ENCODE measurements at places on chromosomes 2 and 18.
A peak's percentile ranks its signal among the peaks of the same experiment; 100 is the strongest.

- DNase-seq, result peak; percentile 52
These were observed 7.0 kb downstream of the CTIF start for GRCh38 chr18:48545757-48546321.

DNA sequence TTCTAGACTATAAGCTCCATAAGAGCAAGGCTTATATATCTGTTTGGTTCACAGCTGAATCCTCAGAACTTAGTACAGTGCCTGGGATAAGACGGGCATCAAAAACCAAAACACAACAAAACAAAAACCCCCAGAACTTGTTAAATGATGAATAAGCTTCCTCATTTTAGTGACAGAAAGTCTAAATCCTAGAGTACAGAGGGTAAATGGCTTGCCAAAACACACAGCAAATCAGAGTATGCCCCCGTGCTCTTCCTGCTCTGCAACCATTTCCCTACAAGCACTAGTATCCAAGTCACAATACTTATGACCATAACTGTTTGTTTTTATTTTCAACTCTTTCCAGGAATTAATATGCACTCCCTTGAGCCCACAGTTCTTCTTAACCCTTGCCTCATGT is 10.1 kb downstream of the ZNF521 start:
- no peak for DNase-seq

GRCh38 chr2:199977984-199978415 is 22.6 kb downstream of the MAIP1 start:
- no peak for DNase-seq

GRCh38 chr2:159531475-159531874 is 84.9 kb downstream of the BAZ2B start:
- DNase-seq, result no peak

DNA sequence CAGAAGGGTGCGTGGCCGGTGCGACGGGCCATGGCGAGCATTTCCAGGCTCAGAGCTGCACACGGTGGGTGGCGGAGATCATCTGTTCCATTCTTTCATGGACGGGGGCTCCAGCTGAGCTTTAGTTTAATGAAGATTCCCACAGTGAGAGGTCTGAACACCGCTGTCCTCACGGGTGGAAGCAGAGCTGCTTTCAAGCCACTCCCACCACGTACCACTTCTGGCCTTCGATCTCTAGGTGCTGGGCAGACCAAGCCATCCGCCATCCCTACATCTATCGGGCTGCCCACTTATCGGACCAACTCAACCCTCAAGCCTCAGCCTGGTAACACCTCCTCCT is 18.5 kb downstream of the GPR35 start:
- no peak for DNase-seq

GRCh38 chr2:101355401-101356054 is 31.8 kb downstream of the CREG2 start:
- no peak for DNase-seq

- DNase-seq, result no peak
These were observed 288.4 kb upstream of the TRIB2 start for GRCh38 chr2:12428324-12428723.

GRCh38 chr2:157480182-157480961 is 36.5 kb upstream of the CYTIP start:
- DNase-seq, result peak; percentile 25

DNA sequence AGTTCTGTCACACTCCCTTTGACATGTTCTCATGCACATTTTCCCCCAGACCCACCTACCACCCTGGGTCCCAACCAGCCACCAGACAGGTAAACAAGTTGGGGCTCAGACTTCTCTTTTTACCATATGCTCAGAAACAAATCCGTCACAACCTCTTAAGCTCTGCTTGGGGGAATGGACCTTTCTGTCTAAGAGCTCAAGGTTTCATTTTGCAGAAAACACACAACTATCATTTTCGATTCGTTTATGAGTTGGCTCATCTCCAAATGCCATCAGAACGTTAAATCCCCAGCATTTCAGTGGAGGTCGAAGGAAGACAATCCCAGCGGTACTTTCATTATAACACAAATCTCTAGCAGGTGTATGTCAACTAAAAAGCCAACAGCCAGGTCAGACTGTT is 30.6 kb upstream of the NCK2 start:
- no peak for DNase-seq

GRCh38 chr2:238771218-238771617 is 76.7 kb upstream of the TWIST2 start:
- DNase-seq, result no peak

DNA sequence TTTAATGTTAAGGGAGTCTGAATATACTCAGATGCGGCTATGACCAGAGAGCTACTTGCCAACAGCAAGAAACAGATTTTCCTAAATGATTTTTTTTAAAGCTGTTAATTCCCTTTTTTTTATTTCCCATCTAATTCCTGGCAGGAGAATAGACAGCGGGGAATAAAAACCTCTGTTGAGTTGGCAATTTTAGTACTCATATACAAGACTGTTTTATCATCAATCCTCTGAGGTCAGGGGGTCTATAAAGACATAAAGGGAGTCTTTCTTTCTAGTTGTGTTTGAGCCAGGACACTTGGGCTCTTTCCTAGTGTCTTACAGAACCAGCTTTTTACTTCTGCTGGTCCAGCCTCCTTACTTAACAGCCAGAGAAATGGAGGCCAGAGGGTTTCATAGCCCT is 29.4 kb downstream of the MAIP1 start:
- no peak for DNase-seq

GRCh38 chr2:211351987-211352386 is 795.6 kb downstream of the CPS1 start:
- no peak for DNase-seq

- peak; percentile 48 for DNase-seq
These were observed 23.4 kb upstream of the KCNK3 start for GRCh38 chr2:26668856-26669750.

DNA sequence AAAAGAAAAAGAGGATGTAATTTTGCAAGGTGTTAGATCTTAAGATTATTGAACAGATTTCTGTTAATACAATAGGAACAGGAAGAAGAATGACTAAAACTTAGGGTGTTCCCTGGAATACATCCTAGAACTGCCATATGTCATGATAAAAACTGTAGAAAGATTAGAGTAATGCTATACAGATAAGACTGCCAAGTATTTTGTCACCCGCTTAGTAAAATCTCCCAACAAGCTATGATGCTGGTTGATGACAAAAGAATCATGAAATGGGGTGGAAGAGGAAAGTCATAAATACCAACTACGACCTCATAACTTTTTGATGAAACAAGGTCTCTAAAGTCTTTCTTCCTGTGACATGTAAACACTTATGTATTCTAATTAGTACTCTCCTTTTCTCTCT is 163.6 kb upstream of the COL3A1 start:
- no peak for DNase-seq

DNA sequence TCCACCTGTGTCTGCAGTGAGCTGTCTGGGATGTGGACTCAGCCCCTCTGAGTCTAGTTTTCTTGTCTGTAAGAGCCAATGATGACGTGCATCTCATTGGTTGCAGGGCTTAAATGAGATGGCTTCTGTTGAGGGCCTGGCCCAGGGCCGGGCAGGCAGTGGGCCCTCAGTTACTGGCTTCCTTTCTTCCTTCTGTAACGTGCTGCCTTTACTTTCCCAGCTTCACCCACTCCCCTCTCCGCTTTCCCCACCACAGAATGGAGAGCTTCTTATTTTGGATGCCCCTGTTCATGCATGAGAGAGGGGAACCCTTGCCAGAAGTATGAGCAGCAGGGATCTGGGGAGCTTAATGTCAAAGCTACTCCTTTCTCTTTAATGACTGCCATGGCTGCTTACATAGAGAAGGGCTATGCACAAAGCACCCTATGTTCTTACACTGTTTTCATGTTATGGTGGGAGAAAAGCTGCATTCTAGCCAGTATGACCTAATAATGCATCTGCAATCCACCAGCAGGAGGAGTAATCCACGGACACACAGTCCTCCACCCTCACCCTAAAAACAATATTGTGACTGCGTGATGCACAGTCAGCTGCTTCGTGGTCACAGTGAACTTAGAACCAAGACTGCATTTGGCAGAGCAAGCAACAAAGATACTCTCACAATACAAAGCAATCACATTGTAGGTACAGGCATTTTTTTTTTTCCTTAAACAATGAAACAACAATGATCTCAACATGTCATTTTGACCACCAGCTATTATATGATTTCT is 37.2 kb downstream of the CREG2 start:
- no peak for DNase-seq

Measured in adrenal gland (tissue), 19 donors.